ENCODE measurements at places on chromosomes 5 and 9.
A peak's percentile ranks its signal among the peaks of the same experiment; 100 is the strongest.

DNA sequence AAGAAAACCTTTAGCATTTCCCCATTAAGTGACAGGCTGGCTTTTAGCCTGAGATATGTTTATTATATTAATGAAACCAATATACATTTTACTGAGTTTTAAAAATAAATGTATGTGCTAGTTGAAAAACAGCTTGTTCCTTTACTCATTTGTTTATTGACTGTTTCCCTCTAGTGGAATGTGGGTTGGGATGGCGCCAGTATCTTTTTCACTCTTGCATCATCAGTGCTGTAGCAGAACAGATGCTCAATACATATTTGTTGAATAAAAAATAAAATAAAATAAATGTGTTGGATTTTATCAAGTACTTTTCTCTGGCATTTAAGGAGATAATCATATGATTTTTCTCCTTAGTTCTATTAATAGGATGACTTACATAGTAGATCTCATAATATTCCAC lies 43.0 kb downstream of the FSTL4 start:
- DNase-seq: no peak

DNA sequence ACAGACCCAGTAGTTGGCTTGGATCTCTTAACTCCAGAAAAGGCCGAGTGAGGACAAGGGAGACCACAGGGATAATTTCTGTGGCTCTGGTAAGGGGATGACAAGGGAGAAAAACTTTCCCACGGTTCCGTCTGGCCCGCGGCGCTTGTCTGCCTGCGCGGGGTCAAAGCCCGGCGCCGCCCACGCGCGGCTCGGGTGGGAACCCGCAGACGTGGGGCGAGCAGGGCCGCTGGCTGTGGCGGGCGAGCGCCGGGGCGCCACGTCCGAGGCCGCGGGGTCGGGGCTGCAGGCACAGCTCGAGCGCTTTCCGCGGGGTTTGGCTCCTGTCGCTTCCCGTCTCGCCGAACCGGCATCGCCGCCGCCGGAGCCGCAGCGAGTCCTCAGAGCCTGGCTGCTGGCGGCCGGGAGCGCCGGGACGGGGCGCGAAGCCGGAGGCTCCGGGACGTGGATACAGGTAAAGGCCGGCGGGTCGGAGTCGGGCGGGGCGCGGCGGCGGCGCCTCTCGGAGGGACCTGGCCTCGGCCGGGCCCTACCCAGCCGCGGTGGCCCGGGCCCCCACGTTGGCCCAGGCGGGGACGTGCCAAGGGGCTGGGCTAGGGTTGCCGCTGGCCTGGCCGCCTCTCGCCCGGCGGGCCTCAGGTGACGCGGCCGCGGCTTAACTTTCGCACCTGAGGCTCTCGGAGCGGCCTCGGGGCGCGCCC lies at the start of gene RNF180:
Gene RNF180, plus strand, starts transcription at position 344 of the 701 bp plus-strand sequence. CDS start 34,965 bp downstream, outside the sequence.
- DNase-seq: peak; percentile 47

- no peak for DNase-seq
Measured at GRCh38 chr9:7963026-7963425, 163.4 kb upstream of the DMAC1 start.

- peak; percentile 42 for DNase-seq
Measured at GRCh38 chr9:110700953-110701352, 32.4 kb downstream of the MUSK start.

GRCh38 chr9:106106396-106106795 lies 412.1 kb downstream of the TMEM38B start:
- DNase-seq: no peak
